ENCODE measurements at places on chromosomes 7 and 10.

DNA sequence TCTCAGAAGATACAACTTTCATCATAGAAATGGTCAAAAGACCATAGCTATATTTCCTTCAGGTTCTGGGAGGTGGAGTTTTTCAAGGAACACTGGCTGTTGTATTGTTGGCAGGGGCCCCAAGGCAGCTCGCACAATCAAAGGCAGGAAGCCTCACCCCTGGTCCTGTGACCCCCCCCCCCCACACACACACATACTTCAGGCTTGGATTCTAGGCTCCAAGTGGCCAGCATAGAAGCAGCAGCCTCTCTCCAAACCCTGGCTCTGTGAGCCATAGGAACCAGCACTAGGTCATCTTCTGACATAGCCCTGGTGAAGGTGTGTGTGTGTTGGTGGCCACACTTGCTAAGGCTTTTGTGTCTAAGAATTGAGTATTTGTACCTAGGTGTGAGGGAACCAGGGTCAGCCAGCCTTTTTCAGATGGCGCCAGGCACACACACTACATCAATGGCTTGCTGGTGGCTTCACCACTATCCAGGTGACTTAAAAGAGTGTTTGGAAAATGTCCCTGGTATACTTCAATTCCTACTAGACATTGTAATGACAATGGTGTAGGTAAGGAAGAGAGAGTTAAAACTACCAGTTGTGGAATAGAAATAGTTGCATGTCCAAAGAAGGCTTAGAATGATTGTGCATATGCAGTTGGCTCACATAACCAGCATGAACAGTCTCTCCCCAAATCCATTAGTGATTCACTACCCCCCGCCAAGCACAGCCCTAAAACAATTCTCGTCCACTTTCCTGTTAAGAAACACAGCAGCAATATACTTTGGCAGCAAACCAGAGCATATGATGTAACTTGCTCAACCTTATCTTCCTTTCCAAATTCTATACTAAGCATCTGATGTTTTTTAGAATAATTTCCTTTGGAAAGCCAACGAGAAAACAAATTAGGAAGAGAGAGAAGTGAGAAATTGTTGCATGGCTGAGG is 91.3 kb downstream of the AVL9 start:
- no peak for DNase-seq

DNA sequence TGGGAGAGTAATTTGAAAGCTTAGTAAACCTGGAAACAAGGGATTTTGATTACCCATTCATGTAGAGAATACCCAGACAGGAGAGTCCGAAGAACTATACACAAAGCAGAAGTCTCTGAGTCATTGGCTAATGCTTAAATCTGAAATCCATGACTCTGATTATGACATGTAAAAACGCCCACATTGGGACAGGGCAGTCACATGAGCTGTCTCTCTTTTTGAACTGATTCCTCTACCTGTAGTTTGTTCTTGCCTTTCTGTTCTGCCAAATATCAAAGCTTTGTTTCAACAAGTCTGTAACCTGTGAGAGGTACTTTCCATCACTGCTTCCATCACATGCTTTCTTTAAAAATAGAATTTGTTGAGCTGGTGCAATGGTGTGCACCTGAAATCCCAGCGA is 4.3 kb upstream of the GPNMB start:
- DNase-seq, result no peak

GRCh38 chr10:70328018-70328417 is 44.2 kb upstream of the NPFFR1 start:
- DNase-seq, result no peak

GRCh38 chr7:84337429-84337828 is 142.8 kb upstream of the SEMA3A start:
- DNase-seq, result no peak

DNA sequence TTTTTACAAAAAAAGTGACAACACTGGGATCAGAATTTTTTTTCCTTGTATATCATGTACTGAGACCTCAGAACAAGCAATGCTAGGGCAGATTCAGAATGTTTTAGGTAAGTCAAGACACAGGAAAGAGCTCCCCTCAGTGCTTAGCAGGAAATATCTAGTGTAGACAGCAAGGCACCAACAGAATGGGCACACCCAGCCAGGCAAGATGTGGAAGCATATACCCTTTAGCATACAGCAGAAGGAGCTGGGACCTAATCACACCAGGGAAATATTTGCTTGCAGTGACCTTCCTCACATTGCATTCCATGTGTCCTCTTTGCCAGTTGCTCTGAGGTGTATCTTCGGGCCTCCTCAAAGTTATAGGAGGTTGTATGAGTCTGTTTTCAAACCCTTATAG is 497.6 kb upstream of the LRRN3 start:
- DNase-seq, result no peak

DNA sequence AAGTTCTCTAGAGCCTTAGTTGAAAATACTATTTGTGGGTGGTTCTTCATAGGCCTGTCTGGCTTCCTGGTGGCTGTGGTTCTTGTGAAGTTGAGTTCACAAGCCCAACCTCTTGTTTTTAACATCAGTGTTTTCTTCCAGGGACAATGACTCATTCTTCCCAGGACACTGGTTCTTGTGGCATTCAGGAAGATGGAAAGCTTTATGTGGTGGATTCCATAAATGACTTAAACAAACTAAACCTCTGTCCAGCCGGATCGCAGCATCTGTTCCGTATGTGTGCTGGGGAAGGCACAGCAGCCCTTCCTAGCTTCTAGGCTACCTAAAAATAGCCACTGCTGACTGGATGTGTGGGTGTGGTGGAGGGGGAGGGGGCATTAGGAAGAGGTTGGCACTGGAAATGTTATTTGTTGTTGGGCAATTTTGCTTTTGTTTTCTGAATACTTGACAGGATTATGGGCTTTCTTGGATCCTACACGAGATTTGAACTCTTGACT is 3.9 kb downstream of the LSMEM1 start:
- no peak for DNase-seq

DNA sequence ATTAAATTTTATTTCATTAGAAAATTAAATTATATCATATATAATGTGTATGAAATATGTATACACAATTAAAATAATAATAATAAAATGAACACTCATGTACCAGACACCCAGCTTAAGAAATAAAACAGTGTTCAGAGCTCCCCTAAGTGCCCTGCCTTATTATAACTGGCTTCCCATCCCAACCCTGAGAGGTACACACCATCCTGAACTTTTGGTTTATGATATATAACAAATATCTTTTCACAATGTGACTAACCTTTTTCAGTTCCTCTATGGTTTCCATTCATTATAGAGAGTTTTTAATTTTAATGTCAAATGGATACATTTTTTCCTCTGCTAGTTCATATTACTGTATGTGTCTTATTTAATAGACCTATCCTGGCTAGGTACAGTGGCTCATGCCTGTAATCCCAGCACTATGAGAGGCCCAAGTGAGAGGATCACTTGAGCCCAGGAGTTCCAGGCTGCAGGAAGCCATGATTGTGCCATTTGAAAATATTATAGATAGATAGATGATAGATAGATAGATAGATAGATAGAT is 24.0 kb upstream of the STEAP2 start:
- no peak for DNase-seq

DNA sequence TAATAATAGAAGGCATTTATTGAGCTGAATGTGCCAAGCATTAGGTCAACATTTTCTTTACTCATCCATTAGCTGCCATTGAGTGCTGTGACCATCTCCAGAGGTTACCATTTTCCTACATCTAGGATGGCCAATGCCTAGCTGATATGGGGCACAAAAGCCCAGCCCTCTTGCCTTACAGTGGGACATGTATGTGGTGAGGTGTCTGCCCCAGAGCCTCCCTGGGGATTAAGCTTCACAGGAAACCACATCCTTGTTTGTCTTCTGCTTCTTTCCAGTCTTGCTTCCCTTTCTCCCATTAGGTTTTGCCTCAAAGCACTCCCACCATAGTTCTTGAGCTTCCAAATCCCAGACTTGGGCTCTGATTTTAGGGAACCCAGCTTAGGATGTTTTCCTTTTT is 258.7 kb downstream of the SORCS3 start:
- DNase-seq, result no peak

GRCh38 chr7:64494912-64495461 is 67.9 kb downstream of the ZNF680 start:
- no peak for DNase-seq

DNA sequence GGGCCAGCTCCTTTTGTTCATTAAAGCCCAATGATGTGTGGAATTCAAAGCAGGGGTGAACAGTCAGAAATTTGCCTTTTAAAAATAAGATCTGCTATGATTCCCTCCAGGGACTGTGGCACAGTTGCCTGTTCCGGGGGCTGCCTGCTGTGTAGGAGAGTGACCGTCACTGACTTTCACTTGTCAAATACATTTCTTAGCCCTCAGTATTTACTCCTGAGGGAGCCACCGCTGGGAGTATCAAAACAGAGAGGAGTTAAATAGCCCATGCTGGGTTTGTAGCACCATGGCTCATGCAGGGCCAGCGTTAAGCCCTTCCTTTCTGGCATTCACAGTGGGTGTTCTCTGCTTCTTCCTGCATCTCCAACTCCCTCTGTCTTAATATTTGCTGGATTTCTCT is 897.8 kb downstream of the SORCS3 start:
- no peak for DNase-seq

GRCh38 chr10:124534826-124535601 is 73.4 kb downstream of the LHPP start:
- no peak for DNase-seq

- no peak for DNase-seq
These were observed 45.7 kb downstream of the COPG2 start for GRCh38 chr7:130622866-130623265.

GRCh38 chr10:59856104-59856503 is 50.3 kb downstream of the CCDC6 start:
- no peak for DNase-seq

- no peak for DNase-seq
These were observed 1.2 kb upstream of the IDI1 start for GRCh38 chr10:1050145-1050544.

DNA sequence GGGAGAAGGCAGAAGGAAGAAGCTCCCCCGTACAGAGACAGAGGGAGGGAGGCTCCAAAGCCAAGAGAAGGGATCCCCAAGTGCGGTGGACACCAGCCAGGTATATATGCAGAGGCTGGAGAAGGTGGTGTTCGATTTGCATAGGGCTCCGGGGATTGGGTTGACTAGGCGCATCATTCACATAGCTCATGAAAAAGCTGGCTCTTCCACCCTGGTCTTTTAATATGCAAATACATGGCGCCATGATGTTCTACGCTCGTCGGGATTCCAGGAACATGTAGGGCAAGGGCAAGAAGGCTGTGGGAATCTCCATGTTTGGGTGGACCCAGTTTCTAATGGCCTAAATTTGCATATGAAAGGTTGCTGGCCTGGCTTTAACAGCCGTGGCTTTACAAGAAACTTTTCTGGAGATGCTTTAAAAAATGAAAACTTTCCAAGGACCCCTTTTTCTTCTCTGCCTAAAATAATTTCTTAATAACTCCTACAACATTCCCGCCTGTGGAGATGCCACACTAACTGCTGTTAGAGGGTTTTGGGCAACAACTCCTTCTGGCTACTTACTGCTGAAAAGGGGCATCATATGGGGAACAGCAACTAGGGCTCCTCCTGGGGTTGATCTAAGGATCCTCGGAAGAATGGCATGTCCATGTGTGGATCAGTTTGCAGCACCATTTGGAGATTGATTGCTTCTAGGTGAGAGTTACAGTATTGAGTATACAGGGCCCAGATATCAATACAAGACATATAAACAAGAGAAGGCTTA is 28.3 kb downstream of the C1GALT1 start:
- DNase-seq, result no peak

DNA sequence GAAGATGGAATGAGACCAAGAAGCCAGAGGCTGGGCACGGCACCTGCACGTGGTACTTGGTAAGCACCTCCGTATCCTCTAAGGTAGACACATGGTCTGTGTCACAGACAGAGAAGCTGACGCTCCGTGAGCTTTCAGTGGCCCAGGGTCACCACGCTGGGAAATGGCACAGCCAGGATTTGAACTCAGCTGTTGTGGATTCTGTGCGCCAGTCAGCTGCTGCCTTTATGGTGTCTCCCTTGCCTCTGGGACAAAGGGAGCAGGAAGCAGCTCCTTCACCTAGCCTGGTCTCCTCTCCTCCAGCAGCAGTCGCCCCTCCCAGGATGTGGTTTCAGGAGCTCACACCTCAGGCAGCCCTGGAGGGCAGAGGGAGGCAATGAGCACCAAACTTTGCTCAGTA is 110.8 kb downstream of the ARHGAP22 start:
- no peak for DNase-seq

DNA sequence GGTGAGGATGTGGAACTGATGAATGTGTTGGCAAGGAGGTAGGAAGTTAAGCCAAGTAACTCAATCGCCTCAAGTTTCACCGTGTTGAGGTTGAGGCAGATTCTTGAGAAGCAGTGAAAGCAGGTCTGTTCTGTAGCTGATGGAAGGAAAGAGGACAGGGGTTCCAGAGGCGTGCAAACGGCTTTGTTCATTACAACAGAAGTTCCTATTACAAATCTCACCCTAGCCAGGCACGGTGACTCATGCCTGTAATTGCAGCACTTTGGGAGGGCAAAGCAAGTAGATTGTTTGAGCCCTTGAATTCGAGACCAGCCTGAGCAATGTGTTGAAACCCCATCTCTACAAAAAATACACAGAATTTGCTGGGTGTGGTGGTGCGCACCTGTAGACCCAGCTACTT is 36.9 kb upstream of the PTF1A start:
- DNase-seq, result no peak

DNA sequence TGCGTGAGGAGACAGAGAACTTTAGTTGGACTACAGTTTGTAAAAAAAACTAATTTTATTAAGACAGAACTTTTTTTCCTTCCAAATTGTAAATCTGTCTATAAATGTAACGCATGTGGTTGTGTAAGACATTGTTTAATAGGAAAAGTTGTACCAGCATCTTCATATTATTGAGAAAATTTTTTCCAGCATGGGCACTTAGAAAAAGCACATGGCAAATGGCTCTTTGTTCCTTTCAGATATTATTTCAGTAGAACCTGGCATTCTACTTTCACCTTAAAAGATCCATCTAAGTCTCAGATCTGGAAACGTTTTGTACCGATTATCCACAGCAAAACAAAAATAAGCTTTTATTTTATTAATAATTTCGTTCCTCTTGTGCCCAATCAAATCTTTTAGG is 43.2 kb downstream of the ZRANB1 start:
- DNase-seq, result no peak

DNA sequence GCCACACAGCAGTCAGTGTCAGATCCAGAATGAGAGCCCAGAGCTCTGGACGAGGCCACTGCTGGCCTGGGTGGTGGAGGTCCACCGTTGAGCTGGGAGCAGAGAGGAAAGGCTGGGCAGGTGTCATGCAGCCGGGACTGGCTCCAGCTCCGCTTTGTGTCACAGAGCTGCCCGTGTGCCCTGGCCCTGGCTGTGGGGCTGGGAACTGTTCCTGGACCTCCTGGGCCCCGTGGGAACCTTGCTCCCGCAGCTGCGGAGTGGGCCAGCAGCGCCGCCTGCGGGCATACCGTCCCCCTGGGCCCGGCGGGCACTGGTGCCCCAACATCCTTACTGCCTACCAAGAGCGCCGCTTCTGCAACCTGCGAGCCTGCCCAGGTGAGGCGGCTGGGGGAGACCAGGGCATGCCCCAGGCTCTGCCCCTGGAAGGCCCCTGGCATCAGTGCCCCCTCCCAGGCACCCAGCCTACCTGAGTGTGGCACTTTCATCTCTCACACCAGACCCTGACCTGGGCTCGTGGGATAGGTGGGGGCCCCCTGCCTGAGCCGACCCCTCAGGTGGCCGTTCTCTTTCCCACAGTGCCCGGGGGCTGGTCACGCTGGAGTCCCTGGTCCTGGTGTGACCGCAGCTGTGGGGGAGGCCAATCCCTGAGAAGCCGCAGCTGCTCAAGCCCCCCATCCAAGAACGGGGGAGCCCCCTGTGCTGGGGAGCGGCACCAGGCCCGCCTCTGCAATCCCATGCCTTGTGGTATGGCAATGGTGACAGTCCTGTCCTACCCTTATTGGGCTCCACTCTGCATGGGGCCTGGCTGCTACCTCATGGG is 18.8 kb upstream of the ZNF862 start:
- no peak for DNase-seq
